ENCODE measurements at places on chromosomes 16 and 17.

- H3K4me1 ChIP-seq: no peaks in the 10 kb centered on the region
- peaks cover 10% of the 10 kb centered on the region for H3K36me3 ChIP-seq
- DNase-seq: peak; percentile 5
Measured at GRCh38 chr17:75693500-75694481, 26.7 kb downstream of the SAP30BP start.

- DNase-seq: no peak
- H3K27ac ChIP-seq: no peak overlapping the region
- H3K27me3 ChIP-seq: no peaks in the 10 kb centered on the region
- no peak overlapping the region for H3K4me3 ChIP-seq
- peaks cover 7% of the 10 kb centered on the region for H3K4me1 ChIP-seq
Measured at GRCh38 chr17:41651625-41652460, 27.5 kb upstream of the KRT17 start.

DNA sequence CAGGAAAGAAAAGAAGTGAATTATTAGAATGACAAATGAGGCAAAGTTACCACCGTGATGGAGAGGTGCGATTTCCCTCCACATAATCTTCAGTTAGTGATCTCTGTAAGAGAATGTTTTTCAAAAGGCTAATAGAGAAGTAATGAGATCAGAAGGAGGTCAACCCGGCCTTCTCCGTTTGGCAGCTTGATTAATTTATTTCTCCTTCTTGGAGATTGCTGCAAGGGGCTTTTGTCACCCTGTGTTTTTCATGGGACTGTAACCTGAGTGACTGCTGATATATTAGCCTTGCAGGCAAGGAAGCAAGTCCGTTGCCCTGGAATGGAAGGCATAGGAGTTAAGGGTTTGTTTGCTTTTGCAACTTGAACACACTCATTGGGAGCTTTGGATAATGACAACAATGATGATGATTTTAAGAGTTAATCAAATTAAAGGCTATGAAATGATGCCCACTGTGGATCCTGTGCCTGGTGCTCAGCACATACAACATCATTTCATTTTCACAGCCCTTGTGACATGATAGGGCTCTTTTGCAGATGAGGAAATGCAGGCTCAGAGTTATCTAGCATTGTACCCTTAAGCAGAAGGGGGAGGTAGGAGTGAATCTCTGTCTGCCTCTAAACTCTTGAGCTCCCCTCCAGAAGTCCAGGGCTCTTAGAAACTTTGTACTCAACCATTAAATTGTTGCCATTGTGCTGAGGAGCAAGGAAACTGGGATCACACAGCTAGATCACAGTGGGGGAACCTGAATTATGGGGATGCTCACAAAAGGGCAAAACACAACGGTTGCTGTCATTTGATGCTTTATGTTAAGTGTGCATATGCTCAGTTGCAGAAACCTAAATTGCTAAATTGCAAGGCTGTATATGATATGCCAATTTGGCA, 226.3 kb downstream of the WWOX start:
- H3K4me3 ChIP-seq: no peak overlapping the region
- H3K4me1 ChIP-seq: peaks cover 2% of the 10 kb centered on the region
- H3K36me3 ChIP-seq: no peaks in the 10 kb centered on the region
- no peak for DNase-seq

DNA sequence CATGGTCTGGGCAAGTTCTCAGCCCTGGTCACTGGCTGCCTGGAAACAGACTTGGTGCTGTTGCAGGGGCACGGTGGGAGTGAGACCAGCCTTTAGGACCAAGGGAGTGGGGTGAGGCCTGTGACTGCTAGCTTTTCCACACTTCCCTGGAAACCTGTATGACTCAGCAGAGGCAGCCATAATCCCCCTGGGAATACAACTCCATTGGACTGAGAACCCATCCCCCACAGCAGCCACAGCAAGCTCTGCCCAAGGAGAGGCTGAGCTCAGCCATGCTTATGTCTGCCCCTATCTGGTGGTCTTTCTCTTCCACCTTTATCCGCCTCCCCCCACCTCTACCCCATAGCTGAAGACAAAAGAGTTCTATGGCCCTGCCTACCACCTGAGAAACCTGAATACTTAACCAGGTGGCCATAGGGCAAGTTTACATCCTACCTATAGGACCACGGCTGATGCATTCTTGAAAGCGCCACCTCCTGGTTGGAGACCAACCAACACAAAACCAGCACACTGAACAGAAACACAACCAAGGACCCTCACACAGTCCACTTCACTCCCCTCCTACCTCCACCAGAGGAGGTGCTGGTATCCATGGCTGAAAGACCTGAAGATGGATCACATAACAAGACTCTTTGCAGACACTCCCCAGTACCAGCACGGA, 816.2 kb upstream of the SOX9 start:
- no peaks in the 10 kb centered on the region for H3K36me3 ChIP-seq
- no peak overlapping the region for H3K27ac ChIP-seq

DNA sequence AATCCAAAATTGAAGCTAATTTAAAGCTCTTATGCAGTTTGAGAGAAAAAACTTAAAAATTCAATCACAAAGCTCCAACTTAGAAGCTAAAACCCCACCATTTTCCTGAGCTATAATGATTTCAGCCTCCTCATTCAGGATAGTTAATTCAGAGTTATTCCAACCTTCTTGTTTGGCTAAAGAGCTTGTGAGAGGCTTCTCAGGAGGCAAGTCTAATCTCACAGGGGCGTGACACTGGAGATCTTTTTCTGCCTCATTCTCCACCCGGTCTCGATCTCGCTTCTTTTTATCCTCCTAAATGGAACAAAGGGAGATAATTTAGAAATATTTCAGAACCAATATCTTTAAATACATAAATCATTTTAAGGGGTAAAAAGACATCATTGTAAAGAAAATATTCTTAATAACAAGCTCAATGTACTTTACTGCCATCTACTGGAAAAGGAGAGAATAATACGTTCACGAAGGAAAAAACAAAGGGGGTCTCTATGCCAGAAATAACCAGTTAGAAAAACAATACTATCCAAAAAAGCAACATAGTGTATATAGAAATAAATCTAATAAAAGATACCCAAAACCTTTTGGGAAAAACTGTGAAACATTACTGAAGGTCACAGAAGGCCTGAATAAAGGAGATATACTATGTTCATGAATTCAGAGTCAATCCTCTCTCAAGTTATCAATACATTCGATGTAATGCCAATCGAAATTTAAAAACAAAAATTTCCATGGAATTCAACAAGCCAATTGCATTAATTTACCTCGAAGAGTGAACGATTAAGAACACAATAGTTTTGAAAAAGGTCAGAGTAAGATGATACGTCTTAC, 13.9 kb downstream of the BRD7 start:
- H3K27me3 ChIP-seq: no peaks in the 10 kb centered on the region
- H3K36me3 ChIP-seq: peaks cover 3% of the 10 kb centered on the region
- no peak overlapping the region for H3K4me3 ChIP-seq
- H3K4me1 ChIP-seq: no peaks in the 10 kb centered on the region
- DNase-seq: no peak
- no peak overlapping the region for H3K27ac ChIP-seq

DNA sequence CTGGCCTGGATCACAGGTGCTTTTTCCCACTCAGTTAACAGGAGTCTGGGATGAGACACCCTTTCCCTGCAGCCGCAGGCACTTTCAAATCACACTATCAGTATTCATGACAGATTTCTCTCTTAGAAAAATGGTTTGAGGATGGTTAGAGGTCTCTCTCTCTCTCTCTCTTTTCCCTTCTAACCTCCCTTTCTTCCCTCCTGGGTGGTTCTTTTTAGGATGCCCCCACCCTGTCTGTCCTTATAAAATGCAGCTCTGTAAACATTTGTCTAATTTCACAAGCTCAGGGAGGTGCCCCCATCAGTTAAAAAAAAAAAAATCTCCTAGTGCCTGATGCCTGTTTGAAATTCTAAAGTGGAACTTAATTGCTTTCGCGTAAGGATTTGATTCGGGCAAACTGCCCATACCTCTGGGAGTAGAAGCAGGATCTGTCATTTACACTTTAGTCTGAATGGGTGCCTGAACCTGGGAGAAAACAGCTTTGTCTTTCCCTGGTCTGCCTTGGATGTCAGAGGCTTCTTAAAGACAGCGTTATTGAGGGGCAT, 158.8 kb downstream of the CCDC182 start:
- no peaks in the 10 kb centered on the region for H3K36me3 ChIP-seq
- H3K27ac ChIP-seq: no peak overlapping the region
- H3K4me1 ChIP-seq: peaks cover 4% of the 10 kb centered on the region
- H3K4me3 ChIP-seq: no peak overlapping the region
- no peaks in the 10 kb centered on the region for H3K27me3 ChIP-seq

DNA sequence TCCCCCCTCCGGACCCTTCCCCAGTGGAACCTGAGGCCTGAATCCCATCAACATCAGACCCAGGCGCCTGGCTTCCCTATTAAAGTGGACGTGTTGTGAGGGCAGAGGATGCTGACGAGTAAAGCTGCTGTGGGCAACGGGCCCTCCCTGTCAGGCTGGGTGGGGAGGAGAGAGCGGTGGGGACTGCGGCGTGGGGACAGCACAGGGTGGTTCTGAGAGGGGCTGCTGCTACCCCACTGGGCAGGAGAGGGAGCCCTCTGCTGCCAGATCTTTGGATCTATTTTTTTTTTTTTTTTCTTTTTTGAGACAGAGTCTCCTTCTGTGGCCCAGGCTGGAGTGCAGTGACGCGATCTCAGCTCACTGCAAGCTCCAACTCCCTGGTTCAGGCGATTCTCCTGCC, 5.9 kb downstream of the CA5A start:
- no peak for DNase-seq
- no peaks in the 10 kb centered on the region for H3K4me1 ChIP-seq
- no peak overlapping the region for H3K4me3 ChIP-seq
- no peaks in the 10 kb centered on the region for H3K27me3 ChIP-seq
- H3K27ac ChIP-seq: no peak overlapping the region

DNA sequence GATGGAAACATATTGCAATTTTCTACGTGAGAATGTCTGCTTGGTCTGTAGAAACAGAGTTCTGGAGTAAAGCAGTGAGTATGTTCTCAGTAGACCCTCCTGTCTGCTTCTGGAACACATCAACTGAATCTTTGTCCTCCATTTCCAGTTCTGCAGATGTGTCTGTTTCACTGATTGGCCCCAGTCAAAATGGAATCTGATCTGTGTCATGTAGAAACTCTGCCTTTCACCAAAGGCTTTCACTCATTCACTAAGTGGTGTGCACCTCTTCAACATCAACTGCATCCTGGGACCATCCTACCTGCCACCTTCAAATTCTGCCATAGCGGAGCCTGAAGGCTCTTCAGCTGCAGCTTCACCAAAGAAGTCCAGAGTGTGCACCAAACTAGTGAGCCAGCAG, 2.8 kb upstream of the ZNF267 start:
- H3K27me3 ChIP-seq: no peaks in the 10 kb centered on the region
- no peak overlapping the region for H3K27ac ChIP-seq
- no peaks in the 10 kb centered on the region for H3K4me1 ChIP-seq
- no peaks in the 10 kb centered on the region for H3K36me3 ChIP-seq

DNA sequence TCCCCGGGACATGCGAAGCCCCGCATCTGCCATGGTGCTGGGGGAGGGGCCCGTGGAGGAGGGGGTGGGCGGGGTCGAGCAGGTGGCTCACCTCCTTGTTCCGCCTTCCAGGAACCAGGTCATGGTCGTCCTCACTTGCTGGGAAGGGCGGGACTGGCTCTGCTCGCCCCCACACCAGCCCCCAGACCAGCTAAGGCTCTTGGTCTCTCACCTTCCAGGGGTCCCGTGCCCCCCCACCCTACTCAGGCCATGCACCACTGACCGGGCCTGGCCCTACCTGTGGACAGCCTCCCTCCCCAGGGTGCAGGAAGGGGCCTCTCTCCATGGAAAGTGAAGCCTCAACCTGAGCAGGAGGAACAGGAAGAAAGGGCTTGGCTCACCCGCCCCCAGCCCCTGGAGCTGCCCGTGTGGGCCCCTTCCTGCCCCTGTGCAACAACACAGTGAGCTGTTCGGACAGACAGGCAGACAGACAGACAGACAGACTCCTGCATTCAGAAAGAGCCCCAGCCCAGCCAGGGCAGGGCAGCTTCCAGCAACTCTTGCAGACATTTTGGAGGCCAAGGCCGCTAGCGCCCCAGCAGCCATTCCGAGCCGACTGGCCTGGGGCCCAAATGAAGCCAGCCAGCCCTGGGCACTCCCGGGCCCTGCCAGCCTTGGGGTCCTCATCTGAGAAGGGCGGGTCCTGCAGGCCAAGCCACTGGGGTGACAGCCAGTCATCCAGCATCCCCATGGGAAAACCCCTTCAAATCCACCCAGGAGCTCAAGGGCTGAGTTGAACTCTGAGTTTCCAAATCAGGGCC, 8.1 kb upstream of the KREMEN2 start:
- no peak overlapping the region for H3K27ac ChIP-seq
- peaks cover 15% of the 10 kb centered on the region for H3K4me1 ChIP-seq
- no peak for DNase-seq
- no peak overlapping the region for H3K4me3 ChIP-seq

GRCh38 chr17:69495787-69496186, 81.3 kb downstream of the MAP2K6 start:
- H3K27ac ChIP-seq: no peak overlapping the region
- H3K27me3 ChIP-seq: no peaks in the 10 kb centered on the region
- no peak overlapping the region for H3K4me3 ChIP-seq
- no peaks in the 10 kb centered on the region for H3K4me1 ChIP-seq
- no peaks in the 10 kb centered on the region for H3K36me3 ChIP-seq
- DNase-seq: no peak

DNA sequence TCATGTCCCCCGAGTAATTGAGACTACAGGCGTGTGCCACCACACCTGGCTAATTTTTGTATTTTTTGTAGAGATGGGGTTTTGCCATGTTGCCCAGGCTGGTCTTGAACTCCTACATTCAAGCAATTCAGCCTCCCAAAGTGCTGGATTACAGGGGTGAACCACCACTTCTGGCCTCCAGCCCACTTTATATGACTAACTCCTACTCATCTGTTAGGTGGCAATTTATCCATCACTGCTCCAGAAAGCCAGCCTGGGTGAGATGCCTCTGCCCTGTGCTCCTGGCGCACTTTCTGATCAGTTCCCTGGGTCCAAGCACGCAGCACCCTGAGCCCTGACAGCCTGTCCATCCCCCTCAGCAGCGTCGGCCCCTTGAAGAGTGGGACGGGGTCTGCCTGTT, 29.4 kb downstream of the ADAM11 start:
- H3K27me3 ChIP-seq: no peaks in the 10 kb centered on the region
- no peak for DNase-seq
- H3K4me3 ChIP-seq: no peak overlapping the region
- no peak overlapping the region for H3K27ac ChIP-seq

DNA sequence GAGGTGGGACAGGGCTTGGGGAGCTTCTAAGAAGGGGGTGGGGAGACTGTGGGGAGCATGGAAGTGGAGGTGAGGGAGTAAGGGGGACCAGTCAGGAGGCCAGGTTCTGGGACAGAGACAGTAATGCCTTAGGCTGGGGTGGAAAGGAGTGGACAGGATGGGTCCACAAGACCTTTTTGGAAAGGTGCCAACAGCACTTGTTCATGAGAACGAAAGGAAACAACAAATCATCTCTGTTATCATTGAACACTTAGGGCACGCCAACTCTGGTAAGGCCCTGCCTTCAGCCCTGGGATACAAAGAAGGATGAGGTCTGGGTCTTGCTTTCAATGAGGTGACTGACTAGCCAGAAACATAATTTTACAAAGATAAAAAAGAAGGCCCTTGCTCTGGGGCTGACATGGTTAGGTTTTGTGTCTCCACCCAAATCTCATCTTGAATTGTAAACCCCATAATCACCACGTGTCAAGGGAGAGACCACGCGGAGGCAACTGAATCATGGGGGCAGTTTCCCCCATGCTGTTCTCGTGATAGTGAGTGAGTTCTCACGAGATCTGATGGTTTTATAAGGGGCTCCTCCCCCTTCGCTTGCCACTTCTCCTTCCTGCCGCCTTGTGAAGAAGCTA, 113.8 kb downstream of the SLC39A11 start:
- no peak for DNase-seq
- H3K27ac ChIP-seq: no peak overlapping the region
- no peaks in the 10 kb centered on the region for H3K36me3 ChIP-seq
- no peak overlapping the region for H3K4me3 ChIP-seq
- no peaks in the 10 kb centered on the region for H3K27me3 ChIP-seq
- no peaks in the 10 kb centered on the region for H3K4me1 ChIP-seq

GRCh38 chr16:57618296-57619132, 9.9 kb upstream of the ADGRG1 start:
- H3K27me3 ChIP-seq: no peaks in the 10 kb centered on the region
- no peak overlapping the region for H3K27ac ChIP-seq
